ENCODE measurements at places on chromosomes 1 and 21.

GRCh38 chr21:16418642-16419041 is 688.9 kb downstream of the USP25 start:
- no peak for DNase-seq

DNA sequence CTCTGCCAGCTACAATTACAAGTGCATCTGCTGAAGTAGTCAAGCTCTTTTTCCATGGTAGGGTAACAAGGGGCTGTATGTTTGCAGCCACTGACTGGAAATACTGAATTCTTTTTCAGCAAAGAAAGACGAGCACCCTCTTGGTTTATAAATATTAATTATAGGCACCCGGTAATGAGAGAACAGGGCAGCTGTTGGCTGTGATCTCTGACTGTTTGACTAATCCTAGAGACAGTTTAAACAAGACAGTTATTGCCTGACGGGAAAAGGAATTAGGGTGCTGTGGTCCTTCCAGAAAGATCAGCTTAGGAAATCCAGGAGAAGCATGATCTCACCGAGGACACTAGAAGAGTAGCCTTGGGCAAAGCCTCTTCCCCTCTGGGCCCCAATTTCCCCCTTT is 183.7 kb upstream of the ZC3H12A start:
- no peak for DNase-seq

GRCh38 chr1:215860833-215861232 is 293.7 kb downstream of the KCTD3 start:
- no peak for DNase-seq

DNA sequence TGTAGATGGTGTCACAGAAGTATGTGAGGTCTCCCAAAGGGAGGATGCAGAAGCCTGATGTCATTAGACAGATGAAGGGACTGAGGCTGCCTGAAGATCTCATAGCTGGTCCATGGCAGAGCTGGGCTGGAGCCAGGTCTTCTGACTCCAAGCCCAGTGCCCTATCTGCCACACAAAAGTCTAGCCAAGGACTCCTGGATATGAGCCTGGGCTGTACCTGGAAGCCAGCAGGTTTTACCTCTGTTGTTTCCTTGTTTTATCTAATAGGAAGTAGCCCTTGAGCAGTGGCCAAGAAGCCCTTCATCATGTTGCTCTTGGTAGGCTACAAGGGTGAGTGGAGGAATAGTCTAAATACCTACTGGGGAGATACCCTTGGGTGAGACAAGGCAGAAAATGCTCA is 74.4 kb upstream of the SLC44A3 start:
- DNase-seq: no peak

DNA sequence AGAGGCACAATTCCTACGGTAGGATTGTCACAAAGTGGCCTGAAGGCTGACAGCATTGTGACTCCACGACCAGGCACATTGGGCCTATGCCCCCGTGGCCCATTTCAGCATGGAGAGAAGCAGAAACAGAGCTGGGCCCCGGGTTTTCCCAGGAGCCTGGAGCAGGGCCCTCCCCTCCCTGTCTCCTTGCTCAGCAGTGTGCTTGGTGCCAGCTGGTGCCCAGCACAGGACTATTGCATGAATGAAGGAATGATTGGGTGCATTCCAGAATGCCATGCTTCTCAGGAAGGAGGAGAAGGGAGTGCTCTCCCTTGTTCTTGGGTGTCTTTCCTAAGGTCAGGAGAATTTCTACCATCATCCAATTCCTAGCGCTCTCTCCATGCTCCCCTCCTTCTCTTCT is 33.7 kb downstream of the IER5 start:
- no peak for DNase-seq

DNA sequence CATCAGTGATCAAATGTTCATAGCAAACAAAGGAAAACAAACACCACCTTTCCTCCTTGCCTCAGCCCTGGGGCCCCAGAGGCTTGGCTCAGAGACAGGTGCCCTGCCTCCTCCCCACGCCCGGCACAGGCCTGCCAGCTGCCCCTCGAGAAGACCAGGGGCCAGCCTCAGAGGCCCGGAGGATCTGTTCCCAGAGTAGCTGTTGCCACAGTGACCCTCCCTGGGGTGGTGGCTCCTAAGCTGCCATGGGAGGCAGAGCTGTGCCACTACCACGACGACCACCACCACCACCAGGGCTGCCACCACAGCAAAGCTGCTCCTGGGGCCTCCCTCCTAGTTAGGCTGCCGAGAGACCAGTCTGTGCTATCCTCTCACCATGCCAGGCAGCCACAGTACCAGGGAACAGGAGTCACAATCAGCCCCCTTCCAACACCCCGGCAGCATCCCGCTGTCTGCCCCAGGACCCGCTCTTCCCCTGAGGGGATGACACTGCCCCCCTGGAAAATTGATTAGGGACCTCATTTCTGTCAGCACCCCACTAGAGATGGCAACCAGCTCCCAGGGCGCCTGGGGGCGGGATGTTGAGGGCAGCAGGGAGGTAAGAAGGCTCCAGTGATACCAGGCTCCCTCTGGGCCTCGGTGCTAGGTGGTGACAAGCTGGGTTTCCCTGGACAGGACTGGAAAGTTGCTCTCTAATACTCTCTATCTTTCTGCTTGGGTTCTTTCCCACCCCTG is 30.5 kb downstream of the KCNC4 start:
- DNase-seq: no peak

- no peak for DNase-seq
Measured at GRCh38 chr1:115184951-115185331, 95.6 kb upstream of the TSPAN2 start.

GRCh38 chr1:21182181-21182731 is 5.6 kb upstream of the EIF4G3 start:
- no peak for DNase-seq

DNA sequence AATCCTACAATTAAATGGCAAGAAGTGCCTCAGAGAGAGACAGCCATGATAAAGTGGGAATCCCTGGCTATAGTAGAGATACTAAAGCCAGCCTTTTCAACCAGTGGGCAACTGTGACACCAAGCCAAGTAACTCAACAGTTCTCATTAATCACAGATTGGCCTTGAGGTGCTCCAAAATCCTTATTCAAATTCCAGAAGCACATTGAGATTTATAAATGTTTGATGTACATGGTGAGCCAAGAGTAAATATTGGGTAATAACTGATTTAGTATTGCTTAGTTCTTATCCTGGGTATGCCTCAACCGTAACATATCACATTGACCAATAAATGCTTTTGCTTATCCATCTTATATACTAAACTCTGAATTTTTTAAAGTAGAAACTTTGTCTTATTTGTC is 17.1 kb downstream of the HAO2 start:
- DNase-seq: no peak

DNA sequence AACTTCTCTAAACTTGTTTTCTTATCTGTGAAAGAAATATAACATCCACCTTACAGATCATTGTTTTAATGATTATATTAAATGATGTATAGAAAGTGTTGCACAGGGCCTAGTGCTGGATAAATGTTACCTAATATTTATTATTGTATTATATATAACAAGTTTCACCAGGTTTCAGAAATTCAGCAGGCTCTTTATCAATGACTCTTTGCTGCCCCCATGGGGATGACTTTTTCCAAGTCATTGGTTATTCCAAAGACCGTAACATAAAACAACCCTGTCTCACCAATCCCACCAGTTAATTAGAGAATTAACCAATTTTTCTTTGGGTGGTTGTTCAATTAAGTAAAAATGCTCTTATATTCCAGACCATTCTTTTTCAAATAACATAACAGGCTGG is 7.3 kb upstream of the DEDD start:
- DNase-seq: no peak

DNA sequence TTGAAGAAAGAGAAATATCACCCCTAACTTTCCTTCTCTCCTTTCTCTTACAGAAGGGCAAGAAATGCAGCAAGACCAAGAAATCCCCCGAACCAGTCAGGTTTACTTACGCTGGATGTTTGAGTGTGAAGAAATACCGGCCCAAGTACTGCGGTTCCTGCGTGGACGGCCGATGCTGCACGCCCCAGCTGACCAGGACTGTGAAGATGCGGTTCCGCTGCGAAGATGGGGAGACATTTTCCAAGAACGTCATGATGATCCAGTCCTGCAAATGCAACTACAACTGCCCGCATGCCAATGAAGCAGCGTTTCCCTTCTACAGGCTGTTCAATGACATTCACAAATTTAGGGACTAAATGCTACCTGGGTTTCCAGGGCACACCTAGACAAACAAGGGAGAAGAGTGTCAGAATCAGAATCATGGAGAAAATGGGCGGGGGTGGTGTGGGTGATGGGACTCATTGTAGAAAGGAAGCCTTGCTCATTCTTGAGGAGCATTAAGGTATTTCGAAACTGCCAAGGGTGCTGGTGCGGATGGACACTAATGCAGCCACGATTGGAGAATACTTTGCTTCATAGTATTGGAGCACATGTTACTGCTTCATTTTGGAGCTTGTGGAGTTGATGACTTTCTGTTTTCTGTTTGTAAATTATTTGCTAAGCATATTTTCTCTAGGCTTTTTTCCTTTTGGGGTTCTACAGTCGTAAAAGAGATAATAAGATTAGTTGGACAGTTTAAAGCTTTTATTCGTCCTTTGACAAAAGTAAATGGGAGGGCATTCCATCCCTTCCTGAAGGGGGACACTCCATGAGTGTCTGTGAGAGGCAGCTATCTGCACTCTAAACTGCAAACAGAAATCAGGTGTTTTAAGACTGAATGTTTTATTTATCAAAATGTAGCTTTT is 2.4 kb downstream of the CCN1 start:
- DNase-seq: no peak

DNA sequence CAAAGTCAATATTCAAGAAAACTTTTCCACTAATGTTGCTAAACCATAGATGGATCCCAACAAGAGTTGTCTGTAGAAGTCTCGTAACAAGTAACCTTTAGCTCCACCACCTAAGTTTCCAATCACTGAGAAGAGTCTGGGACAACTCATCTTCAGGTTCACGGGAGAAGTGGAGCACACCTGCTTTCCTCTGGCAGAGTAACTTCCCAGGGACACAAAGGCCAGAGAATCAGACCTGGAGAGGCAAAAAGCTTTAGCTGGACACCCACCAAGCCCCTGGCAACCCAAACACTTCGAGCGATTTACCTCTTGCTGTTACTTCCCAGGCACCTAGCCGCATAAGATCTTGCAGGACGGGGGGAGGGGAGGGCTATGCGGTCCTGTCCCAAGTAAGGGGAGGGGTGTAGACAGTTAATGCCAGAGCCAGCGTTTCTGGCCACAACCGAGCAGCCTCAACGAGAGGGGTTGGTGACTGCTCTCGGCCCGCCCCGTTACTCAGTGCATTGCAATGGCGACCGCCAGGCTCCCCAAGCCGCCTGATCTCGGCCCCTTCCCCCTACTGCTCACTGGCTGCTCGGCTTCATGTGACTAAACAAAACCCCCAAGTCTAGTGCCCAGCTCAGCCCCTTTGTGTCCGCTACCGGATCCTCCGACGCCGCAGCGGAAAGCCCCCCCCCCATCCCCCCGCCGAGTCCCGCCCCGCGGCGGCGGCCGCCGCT is 709 bp downstream of the ZNF644 start:
- DNase-seq: peak; percentile 54

DNA sequence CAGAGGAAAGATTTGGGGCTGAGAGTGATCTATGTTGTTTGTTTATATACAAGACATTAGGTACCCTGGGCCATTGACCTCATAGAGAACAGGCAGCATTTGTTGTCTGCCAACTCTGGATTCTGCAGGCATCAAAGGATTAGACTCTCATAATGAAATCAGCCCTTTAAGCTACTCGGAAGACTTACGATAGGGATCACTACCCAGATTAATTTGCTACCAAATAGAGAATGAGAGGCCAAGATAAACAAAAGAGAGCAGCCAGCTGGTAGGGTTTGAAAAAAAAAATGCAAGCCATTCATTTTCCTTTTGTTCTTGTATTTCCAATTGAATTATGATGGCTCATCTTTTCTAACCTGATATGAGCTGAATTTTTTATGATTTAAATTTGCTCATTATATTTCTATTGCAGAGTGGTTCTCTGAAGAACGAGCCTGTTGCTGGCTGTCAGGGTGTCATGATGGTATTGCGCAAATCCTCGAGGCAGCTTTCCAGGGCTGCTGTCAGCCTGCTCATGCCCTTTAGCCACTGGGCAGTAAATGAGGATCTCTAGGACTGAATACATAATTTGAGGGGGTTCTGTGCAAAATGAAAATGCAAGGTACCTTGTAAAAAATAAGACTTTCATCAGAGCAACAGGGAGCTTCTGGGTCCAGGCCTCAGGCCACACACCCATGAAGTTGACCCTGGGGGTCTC is 116.4 kb upstream of the KCNJ15 start:
- no peak for DNase-seq

GRCh38 chr1:86137436-86137835 is 19.1 kb downstream of the COL24A1 start:
- DNase-seq: no peak

DNA sequence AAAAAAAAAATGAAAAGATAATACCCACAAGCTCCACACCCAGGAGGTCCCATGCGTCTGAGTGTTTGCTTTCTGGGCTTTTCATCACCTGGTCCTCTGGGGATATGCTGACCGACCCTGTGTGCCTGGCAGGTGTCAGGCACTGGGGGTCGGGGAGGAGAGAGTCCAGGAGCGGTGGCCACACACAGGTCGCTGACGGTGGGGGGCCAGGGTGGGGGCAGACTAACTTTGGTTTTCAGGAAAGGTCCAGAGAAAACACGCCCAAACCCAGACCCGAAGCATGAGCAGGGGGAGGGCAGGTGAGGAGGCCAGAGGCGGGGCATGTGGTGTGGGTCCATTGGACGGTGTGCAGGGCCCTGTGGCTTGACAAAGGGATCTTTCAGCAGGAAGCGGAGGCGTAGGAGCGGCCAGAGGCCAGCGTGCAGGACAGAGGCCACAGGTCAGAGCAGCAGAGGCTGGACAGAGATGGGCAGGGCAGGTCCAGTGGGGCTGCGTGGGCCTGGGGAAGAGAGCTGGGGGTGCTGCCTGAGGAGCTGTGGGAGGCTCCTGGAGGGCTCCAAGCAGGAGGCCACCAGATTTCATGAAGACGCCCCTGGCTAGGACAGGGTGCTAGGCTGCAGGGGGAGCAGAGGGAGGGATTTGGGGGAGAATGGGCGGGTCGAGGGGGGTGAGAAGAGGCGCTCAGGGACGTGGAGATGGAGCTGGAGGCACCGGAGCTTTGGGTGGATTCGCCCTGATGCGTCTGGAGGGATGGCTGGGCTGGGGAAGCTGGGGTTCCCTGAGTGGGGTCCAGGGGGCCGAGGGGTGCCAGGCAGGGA is 15.8 kb downstream of the RNF223 start:
- no peak for DNase-seq

DNA sequence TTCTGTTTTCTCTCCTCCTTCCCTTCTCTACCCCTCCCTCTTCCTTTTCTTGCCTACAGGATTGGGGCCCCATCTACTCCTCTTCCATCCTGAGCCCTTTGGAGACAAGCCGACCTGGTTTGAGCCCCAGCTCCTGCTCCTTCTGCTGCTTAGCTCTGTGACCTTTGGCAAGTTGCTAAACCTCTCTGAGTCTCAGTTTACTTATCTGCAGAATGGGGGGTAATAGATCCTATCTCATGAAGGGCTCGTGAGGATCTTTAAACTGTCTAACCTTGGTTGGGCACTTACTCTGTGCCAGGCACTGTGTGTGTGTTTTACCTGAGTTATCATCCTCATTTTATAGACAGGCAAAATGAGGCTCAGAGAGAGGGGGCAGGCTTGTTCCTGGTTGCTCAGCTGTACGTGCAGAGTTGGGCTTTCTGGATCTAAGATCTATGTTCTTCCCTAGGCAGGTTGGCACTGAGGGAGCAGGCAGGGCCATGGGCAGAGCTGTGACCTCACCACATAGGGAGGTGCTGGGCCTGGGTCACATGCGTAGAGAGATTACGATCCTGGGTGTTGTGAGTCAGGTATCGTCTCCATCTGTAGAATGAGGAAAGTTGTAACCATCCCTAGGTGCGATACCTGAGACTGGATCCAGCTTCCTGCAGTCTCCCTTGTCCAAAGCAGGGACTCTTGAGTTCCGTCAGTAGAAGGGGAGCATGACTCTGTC is 58.5 kb downstream of the FOXO6 start:
- no peak for DNase-seq

- DNase-seq: no peak
Measured at GRCh38 chr1:78176448-78176847, 130.7 kb downstream of the GIPC2 start.

Measured in stimulated activated CD4-positive, alpha-beta T cell treated with anti-CD3 and anti-CD28 coated beads, Interleukin-12 subunit alpha, Interleukin-12 subunit beta, amount 100 ng/mL, for 4 hours (primary cell).